ENCODE measurements at places on chromosomes 16 and 17.
A peak's percentile ranks its signal among the peaks of the same experiment; 100 is the strongest.

GRCh38 chr17:28899212-28899815, 1.8 kb upstream of the FLOT2 start:
- DNase-seq, result no peak

GRCh38 chr17:35586569-35587073, 501 bp upstream of the AP2B1 start:
- DNase-seq, result no peak

GRCh38 chr16:73886426-73886825, 410.2 kb upstream of the PSMD7 start:
- DNase-seq, result no peak

GRCh38 chr17:81681672-81682071, 1.9 kb downstream of the ARL16 start:
- DNase-seq, result no peak

GRCh38 chr17:78538033-78538776, 39.0 kb downstream of the DNAH17 start:
- no peak for DNase-seq

GRCh38 chr16:50213939-50214519, 52.3 kb upstream of the ADCY7 start:
- DNase-seq, result no peak

DNA sequence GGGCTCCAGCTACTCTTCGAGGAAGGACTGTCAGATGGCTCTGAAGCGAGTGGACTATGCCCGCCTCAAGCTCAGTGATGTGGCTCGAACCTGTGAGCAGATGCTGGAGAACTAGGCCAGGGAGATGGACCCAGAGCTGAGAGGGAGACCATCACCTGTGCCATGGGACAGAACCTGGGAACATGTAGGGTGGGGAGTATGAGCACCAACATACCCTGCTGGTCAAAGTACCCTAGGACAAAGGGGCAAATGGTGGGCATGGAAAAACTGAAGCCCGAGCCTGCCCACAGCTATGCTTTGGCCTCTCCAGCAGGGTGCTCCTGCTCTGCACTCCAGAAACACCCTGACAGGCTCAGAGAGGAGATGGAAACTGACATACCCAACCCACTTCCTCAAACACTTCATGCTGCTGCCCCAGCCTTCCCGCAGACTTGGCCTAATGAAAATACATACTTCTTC, 1.9 kb downstream of the MED11 start:
- DNase-seq, result peak; percentile 40

- DNase-seq, result no peak
These were observed 130.8 kb upstream of the EEF2KMT start for GRCh38 chr16:5228369-5228768.

- no peak for DNase-seq
These were observed 41.6 kb downstream of the EPN2 start for GRCh38 chr17:19278729-19279128.

DNA sequence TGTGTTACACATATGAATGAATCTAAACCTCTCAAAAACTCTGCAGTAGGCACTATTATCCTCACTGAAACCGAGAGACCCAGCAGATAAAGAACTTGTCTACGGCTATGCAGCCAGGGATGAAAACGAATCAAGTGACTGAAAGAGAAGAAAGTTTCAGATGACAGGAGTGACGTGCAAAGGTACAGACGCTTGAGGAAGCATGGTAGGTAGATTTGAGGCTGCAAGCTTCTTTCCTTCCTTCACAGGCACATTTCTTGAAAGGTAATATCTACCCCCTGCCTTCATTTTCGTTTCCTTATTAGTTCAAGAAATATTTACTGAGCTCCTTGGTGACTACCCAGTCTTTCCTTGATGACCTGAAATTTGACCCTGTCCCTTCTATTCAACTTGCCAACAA, 211.5 kb upstream of the AXIN2 start:
- no peak for DNase-seq

- no peak for DNase-seq
These were observed 29.0 kb upstream of the LGALS9 start for GRCh38 chr17:27601975-27602302.

- DNase-seq, result no peak
These were observed 216.6 kb upstream of the CPHXL start for GRCh38 chr16:75942936-75943335.

DNA sequence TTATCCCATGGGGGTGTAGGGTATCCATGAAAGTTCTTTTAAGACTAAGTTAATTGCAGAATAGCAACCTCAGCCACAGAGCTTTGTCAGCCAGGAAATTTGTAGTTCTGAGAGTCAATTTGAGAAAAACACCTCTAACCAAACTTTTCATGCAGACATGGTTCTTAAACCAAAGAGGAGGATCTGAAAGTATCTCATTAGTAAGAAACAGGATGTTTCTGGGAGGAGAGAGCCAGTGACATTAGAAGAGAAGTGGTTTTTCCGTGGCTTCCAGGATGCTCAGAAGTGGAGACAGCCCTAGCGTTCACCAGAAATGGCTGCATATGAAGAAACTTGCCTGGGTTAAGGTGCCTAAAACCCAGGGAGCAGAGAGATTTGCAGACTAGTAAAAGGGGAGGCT, 7.9 kb downstream of the GNAO1 start:
- peak; percentile 52 for DNase-seq

- no peak for DNase-seq
These were observed 37.7 kb downstream of the PLCG2 start for GRCh38 chr16:81816793-81817210.

GRCh38 chr16:11868412-11868980, 17.2 kb upstream of the RSL1D1 start:
- no peak for DNase-seq

- no peak for DNase-seq
These were observed 18.3 kb downstream of the ODF4 start for GRCh38 chr17:8357910-8358309.

GRCh38 chr17:79741751-79742588, 11.2 kb downstream of the ENPP7 start:
- peak; percentile 74 for DNase-seq

DNA sequence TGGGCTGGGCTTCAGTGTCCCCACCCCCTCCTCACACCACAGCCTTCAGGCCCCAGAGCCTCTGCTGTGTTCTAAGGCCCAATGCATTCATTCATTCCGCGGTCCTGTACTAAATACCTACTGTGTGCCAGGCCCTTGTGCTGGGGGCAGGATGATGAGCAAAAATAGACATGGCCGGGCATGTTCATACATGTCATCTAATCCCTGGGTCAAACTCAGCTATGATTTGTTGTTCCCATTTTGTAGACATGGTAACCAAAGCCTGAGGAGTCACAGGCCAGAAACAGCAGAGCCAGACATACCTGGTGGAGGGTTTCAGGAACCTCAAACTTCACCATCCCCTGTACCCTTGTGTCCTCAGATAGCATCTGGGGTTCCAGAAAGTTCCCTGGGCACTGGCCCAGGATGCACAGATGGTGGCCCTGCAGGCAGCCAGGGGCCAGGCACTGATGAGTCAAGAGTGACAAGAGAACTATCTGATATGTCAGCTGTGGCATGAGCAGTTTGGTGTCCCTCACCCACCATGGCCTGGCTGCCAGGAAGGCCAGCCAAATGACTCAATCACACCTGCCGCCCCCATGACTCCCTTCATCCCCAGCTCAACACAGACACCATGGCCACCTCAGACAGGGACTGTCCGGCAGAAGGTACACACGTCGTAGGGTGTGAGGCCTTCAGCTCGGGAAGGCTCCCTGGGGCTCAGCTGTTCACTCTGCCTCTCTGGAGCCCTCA, 2.7 kb upstream of the RRAD start:
- DNase-seq, result no peak

GRCh38 chr16:1311738-1312466, 2.5 kb downstream of the UBE2I start:
- no peak for DNase-seq

GRCh38 chr17:4331614-4332013, 34.9 kb downstream of the UBE2G1 start:
- DNase-seq, result no peak
